ENCODE measurements at places on chromosomes 5 and 9.

DNA sequence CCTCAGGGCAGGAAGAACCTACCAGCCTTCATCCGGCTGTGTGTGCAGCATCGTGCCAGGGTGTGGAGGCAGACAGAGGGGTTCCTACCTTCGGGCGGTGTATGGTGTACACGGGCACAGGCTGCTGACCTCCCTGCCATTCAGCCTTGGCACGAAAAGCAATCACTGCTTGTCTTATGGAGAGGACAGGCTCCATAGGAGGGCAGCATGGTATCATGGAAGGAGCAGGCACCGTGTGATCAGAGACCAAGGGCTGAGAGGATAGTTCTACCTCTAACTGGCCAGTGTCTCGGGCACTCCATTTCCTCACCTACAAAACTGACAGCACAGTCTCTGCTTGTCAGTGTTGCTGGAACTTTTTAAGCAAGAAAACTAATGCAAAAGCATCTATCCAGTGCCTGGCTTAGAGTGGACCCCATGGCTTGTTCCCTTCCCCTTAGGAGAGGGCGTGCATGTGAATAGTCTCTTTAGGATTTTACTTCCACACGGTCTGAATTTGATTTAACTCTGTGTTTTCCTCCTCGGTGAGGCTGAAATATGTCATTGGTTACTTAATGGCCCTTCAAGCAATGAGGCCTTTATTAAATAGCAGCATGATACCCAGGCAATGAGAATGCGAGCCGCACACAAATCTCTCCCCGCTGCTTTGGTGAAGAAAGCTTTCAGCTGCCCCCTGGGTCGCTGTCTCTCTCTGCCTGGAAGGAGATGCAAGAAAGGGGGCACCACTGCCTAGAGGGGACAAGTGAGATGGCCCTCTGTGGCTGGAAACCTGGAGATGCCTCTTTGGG is 22.2 kb downstream of the TTLL11 start:
- DNase-seq = no peak

GRCh38 chr9:1956958-1957357 is 58.2 kb upstream of the SMARCA2 start:
- no peak for DNase-seq

DNA sequence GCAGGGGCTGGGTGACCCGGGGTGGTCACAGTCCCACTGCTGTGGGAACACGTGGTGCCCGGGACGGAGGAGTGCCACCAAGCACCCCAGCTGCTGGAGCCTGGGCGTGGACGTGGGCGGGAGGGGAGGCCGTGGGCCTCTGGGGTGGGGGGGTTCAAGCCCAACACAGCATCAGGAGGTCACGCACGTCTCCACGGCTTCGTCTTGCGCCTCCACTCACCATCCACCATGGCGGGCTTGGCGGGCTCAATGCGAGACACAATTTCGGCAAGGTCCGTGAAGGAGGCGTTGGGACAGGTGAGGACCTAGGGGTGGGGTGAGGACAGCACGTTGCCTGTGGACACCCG is 2.2 kb upstream of the NSMF start:
- no peak for DNase-seq

- no peak for DNase-seq
These were observed 19.9 kb upstream of the PCA3 start for GRCh38 chr9:76744336-76744735.

GRCh38 chr9:35510383-35510753 is 20.5 kb downstream of the RUSC2 start:
- no peak for DNase-seq

GRCh38 chr5:60649288-60649917 is 50.6 kb downstream of the DEPDC1B start:
- no peak for DNase-seq

DNA sequence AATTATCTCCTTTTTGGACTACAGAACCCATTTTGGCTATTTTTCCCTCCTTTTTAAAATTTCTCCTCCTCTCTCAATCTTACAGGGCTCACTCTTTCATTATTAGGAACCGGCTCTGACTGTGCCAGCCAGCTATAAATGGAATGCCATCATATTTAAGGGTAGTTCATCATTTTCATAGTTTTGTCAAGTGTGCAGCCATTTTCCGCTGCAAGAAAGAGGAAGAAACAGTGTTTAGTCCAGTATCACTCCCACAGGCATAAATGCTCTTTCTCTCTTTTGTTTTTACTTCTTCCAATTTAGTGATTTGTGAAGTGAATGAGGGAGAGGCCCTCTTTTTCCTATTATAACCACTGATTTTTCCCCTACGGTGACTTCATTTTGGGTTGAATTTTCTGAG is 290.0 kb downstream of the NR3C1 start:
- DNase-seq = no peak

DNA sequence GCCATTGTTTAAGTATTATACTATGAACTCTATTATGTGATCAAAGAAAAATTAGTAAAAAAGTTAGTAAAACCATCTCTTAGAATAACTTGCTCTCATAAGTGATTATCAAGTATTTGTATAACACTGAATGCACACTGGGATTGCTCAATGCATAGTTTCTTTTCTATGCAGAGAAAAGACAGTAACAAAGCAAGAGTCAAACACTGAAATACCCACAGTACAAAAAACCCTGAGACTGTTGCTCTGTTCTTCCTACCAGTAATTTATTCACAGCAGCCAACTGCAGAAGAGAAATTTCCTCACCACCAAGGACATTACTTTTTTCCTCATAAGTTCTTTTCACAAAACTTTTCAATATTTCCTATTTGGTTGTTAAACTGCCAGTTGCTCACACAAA is 634.4 kb downstream of the DTWD2 start:
- DNase-seq = no peak

GRCh38 chr9:68955330-68955729 is 58.6 kb downstream of the PRKACG start:
- DNase-seq = no peak

- DNase-seq = no peak
These were observed 57.7 kb upstream of the CPEB4 start for GRCh38 chr5:173830421-173830820.

DNA sequence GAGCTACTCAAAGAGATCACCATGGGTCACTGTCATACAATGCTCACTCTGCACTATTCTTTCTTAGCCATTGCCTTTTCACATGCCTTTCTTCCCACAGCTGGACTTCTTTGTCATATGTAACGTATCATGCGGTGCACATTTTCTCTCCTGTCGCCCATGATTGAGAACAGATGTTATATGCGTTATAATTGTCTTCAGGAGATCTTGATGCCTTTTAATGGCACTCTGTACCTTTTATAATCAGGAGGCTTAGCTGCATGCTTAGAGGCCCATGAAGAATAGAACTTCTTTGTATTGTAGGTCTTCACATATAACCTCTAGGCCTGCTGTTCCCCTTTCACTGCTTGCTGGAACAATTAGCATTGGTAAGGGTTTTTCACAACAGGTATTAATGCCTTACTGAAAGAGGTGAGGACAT is 436.1 kb downstream of the CDH10 start:
- DNase-seq = no peak

DNA sequence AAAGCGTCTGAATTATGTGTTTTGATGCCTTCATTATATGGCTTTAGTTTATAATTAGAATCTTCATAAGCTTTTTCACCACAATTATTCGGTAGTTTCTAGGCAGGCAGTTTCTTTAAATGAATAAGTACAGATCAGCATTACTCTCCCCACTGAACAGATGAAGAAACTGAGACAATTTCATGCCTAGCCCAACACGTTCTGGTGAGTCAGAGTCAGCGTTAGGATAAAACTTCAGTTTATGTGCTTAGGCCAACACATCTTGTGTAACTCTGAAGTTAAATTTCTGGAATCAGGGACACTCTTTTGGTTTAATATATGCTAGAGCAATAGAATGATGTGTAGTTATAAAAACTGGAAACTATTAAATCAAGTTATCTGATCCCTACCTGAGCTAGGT is 186.7 kb upstream of the ELL2 start:
- no peak for DNase-seq

GRCh38 chr5:116510517-116510916 is 64.1 kb downstream of the SEMA6A start:
- DNase-seq = no peak

DNA sequence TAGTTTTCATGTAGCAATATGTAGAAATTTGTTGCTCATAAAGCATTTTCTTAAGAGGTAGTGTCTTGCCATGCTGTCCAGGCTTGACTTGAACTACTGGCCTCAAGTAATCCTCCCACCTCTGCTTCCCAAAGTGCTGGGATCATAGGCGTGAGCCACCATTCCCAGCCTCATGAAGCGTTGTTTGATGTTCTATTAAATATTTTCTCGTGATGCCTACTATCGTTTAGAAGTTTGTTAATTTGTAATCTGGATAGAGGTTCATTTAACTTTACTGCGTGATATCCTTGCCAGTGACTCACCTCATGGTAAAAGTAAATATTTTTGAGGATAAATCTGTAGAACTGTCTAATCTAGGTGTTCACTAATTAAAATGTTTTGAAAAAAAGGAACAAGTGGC is 82.6 kb downstream of the VCAN start:
- no peak for DNase-seq

- DNase-seq = no peak
These were observed 117.9 kb upstream of the IL6ST start for GRCh38 chr5:56112526-56113121.

DNA sequence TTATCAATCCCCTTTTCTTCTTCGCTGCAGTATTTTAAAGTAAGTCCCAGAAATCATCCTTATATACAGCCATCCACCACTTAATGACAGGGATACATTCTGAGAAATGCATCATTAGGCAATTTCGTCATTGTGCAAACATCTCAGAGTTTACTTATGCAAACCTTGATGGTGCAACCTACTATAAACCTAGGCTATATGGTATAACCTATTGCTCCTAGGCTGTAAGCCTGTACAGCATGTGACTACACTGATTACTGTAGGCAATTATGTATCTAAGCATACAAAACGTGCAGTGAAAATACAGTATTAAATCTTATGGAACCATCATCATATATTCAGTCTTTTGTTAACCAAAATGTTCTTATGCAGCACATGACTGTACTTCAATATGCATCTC is 36.8 kb downstream of the SAXO1 start:
- DNase-seq = no peak

DNA sequence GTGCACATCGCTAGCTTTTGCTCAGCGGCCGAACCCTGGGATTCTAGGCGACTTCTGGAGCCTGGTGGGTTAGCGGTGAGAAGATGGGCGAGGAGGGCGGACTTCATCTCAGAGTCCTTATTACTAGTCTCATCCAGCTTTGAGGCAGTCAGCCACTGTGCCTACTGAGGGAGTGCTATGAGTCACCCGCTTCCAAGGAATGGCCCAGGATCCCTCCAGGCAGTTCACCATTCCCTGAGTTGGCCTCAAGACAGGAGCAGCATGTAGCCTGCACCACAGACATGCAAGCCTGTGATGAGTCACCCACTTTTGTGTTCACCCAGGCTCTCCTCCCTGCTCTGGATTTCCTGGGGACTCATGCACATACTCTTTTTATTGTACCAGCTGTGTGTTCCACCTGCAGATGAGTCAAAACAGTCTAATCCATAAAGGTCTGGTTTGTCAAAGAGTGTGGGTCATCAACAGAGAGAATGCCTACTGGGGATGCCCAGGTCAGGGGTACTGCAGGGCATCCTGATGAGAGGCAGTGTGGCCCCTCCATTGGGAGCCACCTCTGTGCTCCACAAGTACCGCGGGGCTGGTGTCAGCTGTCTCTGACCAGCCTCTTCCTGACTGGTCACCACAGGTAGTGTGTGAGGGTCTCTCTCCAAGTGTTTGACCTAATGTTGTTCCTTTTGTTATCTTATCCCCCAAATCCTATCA is 20.2 kb downstream of the SLC22A5 start:
- DNase-seq = no peak

DNA sequence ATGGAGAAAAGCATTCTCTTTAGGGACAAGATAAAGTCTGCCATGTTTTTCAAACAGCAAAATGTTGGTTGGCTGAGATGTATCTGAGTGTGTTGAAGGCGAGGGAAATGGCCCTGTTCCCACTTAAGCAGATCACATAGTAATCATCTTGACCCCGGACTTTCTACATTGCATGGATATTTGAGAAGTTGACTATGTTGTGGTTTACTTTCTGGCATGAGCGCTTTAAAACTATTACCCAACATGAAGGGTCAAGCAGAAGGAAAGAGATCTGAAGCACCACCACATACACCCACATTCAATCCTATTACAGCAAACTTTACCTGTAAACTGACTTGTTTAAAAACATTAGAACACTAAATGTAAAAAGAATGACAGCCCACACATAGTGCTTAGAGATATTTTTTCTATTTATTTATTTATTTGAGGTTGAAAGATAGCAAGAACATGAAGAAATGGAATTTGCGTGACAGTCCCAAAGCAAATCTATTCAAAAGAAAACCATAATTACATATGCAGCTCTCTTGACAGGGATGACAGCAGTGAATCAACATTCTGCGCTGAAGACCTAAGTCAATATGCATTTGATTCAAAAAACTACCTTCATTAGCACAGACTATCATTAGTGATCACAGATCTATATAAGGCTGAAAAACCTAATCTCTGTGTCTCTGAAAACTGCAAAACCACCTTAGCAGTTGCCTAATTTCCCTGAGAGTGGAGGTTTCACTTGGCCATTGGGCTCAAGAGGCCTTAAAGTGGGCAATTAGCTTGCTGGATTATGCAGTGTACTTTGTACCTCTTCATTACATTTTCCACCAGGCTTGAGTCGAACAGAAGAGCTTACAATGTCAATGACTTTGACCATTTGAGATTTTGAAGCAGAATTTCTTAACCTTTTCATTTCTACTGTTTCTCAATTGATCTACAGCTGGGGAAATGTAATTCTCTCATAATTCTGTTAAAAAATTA is 195.0 kb downstream of the PDE4D start:
- no peak for DNase-seq

DNA sequence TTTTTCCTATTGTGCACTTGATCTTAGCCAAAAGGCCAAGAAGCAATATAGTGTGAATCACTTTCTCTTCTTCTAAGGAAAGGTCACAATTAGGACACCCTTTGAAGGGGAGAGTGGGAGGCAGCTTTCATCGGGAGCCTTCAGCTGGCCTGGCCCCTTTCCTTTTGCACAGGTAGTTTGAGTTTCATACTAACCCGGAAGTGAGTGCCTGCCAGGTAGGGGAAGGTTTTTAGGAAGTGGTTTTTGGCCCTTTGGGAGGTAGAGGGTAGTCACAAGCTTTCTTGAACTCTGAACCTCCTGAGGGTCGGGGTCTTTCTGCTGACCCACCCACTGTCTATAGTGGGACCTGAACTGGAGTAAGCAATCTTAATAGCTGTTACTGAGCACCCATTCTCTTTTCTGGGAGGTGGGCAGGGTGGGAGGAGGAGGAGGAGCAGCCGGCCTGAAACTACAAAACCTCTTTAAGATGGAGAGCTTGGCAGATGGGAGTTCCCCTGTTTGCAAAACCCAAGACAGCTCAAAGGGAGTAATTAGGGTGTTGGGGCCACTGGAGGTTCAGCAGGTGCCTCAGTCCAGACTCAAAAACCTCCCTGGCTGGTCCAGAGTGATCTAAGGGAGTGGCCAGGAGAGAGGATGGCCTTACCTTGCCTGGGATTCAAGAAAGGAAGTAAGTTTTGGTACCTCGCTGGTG is 6.0 kb downstream of the LARP1 start:
- no peak for DNase-seq

GRCh38 chr5:88142636-88142885 is 126.1 kb downstream of the TMEM161B start:
- DNase-seq = no peak

Data from frontal cortex (tissue), 4 donors.